ENCODE measurements at places on chromosomes 4 and X. TPM values are rescaled to one million over a fixed set of nuclear protein-coding genes. Genes with fewer than 3 reads are reported as not detected.

The PCDH19 gene
- 0.25 TPM for total RNA-seq

The TREX2 gene
- total RNA-seq = 2.3 TPM

The P2RY4 gene
- not detected for total RNA-seq

The ZDHHC15 gene
- total RNA-seq = under 0.01 TPM

The NXF2 gene
- not detected for total RNA-seq

The MAEA gene
- 64.4 TPM for total RNA-seq

The CCDC160 gene
- total RNA-seq = not detected

DNA sequence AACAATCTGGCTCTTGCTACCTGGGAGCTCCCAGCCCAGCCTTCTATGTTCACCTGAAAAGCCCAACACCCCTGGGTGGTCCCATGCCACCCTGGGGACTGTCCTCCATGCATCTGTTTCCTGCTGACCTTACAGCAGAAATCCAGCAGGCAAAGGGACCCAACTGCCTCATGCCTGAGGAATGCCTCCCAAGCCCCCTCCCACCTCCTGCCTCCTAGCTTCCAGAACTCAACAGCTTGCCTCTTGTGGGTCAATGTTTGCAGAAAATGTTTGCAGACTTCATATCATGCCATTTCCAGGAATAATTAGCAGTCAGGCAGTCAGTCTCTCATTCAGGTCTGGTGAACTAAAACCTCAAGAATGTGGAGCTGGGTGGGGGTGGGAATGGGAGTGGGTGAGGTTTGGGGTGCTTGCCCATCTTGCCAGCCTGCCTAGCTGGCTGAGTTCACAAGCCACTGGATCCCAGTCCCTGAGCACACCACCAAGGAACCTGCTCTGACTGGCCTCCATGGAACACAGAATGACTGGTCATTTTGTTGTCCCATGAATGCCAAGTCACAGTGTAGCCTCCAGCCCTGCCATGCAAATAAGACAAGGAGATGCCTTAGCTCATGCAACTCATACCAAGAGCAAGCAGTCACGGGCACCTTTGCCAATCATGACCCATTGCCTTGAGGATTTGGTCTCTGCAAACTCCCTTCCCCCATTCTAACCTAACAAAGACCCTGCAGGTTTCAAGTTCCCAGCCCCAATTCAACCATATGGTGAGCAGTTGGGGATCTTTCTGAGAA, 12.1 kb upstream of the PLAC1 start:
- peak; percentile 34 for DNase-seq

GRCh38 chr4:113050371-113050755, 910 bp downstream of the ANK2 start:
- no peak for DNase-seq

- DNase-seq = no peak
These were observed 35.5 kb upstream of the FAT1 start for GRCh38 chr4:186758929-186759682.

- DNase-seq = no peak
These were observed 137.1 kb downstream of the PJA1 start for GRCh38 chrX:69028006-69028760.

- no peak for DNase-seq
These were observed 814.6 kb upstream of the FRG1 start for GRCh38 chr4:189126040-189126439.

DNA sequence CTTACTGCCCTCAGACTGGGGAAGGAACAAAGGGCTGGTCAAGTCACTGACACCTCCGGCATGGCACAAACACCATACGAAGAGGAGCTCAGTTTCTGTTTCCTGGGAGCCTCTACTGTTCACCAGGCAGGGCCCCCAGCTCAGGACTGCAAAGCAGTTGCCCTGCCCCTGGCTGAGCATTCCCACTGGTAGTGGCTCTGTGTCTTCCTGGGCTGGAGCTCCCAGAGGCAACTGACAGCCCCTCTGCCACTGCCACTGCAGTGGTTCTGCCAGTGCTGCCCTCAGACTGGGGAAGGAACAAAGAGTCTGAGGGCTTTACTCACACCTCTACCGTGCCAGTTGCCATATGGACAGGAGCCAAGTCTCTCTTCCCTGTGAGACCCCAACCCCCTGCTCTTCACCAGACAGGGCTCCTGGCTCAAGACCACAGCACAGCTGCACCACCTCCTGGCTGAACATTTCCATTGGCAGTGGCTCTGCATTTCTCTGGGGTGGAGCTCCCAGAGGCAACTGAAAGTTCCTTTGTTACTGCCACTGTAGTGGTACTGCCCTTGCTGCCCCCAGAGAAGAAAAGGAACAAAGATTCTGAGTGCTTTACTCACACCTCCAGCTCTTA, 67.9 kb downstream of the SMARCA5 start:
- peak; percentile 68 for DNase-seq

DNA sequence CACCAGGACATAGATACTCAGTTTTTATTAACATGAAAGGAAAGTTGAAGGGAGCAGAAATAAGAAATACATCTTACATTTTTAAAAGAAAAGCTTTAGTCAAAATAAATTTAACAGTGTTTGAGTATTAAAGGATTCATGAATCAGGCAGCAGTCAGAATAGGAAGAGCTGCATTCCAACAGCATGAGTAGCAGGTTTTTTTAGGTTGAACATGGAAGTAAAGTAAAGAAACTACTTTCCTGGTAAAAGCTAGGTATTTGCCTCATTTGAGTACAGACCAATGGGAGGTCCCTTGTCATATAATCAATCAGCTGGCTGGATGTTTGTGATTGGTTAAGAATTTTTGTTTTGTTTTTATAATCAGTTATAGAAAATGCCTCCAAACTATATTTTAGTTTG, 645.9 kb upstream of the INTU start:
- DNase-seq = no peak

GRCh38 chr4:24671849-24672248, 87.5 kb upstream of the DHX15 start:
- DNase-seq = no peak

DNA sequence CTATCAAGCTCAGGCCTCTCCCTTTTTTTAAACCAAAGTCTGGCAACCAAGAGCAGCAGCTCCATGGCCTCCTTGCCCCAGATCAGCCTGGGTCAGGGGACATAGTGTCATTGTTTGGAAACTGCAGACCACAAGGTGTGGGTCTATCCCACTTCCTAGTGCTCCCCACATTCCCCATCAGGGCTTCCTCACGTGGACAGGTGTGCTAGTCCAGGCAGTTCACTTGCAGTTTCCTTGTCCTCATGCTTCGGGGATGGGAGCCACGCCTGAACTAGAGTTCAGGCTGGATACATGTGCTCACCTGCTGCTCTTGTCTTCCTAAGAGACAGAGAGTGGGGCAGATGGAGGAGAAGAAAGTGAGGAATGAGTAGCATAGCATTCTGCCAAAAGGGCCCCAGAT, 21.5 kb downstream of the SLC34A2 start:
- no peak for DNase-seq

GRCh38 chr4:165493359-165493758, 114.6 kb downstream of the CPE start:
- DNase-seq = peak; percentile 51
